ENCODE measurements at places on chromosomes 3 and 15.
A peak's percentile ranks its signal among the peaks of the same experiment; 100 is the strongest.

DNA sequence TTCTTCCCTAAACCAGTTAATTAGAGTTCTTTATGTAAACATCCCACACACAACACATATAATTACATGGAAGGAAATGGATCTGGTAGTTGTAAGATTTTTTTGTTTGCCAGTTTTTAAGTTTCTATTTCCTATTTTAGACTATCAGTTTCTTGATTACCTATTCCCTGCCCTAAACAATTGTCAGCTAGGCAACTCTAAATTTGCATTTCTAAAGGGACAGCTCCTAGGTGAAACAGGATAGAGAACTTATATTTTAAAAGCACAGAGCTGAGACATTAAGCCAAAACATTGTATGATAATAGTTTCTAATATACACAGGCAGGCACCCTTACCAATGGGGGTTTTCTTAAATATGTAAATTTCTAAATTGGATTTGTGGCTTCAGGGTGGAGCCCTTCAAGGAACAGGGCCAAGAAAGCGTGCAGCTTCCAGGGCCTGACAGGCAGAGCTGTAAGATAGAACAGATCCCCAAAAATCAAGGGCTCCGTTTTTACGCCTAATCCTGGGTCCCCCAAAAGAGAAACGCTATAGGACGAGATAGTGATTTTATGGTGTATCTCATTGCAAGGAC is 8.9 kb downstream of the LEKR1 start:
- no peak for DNase-seq

- no peak for DNase-seq
Observed at GRCh38 chr15:33218071-33218491, 23.6 kb upstream of the FMN1 start.

- no peak for DNase-seq
Observed at GRCh38 chr3:158804441-158804840, 2.6 kb downstream of the MFSD1 start.

DNA sequence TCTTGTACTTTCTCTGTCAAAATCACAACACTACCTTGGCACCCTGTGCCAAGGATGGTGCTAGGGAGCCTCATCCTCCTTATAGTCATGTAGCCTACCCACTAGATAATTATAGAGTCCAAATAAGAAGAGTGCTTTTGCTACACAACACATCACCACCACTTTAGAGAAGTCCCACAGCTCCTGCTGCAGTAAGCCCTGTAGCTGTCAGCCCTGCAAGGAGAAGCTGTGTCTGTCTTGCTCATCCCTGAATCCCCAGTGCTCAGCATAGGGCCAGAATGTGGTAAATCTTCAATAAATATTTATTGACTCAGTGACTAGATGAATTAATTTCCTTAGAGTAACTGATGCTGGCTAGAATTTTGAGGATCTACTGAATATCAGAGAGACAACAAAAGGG is 190.8 kb downstream of the ZNF621 start:
- no peak for DNase-seq

GRCh38 chr3:169112153-169112892 is 551.2 kb downstream of the MECOM start:
- no peak for DNase-seq

DNA sequence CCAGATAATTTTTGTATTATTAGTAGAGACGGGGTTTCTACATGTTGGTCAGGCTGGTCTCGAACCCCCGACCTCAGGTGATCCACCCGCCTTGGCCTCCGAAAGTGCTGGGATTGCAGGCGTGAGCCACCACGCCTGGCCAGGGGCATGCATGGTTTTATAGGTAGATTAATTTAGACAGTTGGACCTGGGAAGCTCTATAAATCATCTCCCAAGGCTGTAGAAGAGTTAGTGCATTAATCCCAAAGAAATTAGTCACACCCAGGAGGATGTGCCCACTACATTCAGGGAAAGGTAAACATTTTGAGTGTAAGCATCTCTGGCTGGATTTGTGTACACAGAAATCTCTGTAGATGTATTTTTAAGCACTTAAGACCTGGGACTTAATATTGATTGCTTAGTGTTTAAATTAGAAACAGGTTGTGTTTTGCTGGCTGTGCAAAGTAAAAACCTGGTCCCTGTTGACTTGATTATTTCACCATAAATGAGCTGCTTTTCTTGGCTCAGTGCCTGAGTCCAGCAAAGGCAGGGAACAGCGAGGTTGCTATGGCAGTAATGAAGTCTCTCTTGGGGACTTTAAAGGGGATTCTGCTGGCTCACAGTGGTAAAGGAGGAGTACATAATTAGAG is 19.2 kb downstream of the EXOSC7 start:
- DNase-seq: no peak

DNA sequence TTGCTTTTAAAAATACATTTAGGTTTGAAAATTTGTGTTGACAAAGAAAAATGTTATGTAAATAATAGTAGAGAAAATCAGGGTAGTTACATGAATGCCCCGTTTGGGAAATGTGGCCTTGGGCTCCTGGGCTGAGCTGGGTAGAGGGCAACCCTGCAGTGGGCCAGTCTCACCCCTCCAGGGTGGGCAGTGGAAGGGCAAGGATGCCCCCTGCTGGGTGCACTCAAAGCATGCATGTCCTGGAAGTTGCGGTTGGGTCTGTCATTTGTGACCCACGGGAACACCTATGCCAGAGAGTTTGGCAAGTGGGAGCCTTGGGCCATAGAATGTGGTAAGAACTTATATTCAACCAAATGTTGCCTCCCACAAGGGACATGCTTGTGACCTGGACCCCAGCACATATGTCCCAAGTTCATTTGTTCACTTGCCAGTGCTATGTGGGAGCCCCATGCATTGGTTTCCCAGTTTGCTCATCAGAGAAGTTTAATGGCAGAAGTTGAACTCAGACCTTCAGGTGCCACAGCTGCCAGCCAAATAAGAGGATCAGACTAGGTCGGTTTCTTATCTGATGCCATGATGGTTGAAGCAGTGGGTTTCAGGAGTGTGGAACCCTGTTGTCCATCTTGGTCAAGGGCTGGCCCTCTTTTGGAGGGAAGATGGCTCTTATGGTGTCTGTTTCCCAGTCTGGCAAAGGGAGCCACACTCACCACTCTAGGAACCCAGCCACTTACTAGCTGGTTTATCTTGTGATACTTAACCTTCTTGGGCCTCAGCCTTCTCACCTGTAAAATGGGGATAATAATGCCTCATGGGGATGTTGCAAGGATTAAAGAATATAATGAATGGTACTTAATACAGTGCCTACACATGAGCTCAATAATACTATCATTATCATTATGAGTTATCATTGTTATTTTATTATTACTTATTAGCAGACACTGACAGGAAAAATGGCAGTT is 2.5 kb upstream of the PLCB2 start:
- peak; percentile 56 for DNase-seq

GRCh38 chr15:58469432-58470353 is 37.9 kb downstream of the LIPC start:
- no peak for DNase-seq

- no peak for DNase-seq
Observed at GRCh38 chr3:127252446-127252845, 35.4 kb downstream of the PRR20G start.

DNA sequence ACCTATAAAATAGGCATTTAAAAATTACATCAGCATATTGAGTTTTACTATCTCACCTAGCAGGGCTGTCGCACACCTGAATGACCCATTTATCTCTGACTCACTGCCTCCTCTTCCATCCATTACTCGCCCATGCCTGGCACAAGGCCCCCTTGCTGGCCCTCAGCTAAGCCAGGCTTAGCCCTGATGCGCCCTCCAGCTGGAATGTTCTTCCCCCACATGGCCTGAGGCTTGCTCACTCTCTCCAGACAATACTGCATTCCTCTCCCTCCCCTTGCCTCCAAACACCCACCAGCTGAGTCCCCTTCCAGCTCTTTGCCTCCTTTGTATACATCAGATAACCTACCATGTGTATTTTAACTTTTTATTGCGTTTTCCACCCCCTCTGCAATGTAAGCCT is 7.2 kb downstream of the SH3BP5 start:
- DNase-seq: no peak

DNA sequence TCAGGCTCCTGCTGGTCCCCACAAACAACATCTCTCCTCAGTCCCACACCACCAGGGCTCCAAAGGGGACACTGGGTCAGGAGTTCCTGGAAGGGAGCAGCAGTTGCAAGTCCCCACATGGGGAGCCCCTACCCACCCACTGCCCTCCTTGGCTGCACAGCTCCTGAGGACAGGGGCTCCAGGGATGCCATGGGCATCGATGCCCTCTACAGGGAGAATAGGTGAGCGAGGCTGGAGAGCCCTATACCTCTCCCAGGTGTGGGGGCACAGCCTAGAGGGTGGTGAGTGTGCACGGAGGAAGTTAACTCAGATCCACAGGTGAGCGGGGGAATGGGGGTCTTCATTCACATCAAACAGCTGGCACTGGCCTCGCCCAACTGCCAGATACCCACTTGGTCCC is 141.2 kb upstream of the LINGO1 start:
- no peak for DNase-seq

GRCh38 chr15:52255935-52256334 is 39.7 kb downstream of the MYO5C start:
- no peak for DNase-seq

GRCh38 chr15:100242989-100243388 is 98.8 kb downstream of the ADAMTS17 start:
- no peak for DNase-seq

Measured in activated CD4-positive, CD25-positive, alpha-beta regulatory T cell treated with anti-CD3 and anti-CD28 coated beads, Interleukin-2, amount 50 U/mL, for 72 hours (primary cell).